ENCODE measurements at places on chromosomes 12 and 14.

GRCh38 chr12:32051511-32052211, 55.0 kb upstream of the BICD1 start:
- DNase-seq, result peak; percentile 34

DNA sequence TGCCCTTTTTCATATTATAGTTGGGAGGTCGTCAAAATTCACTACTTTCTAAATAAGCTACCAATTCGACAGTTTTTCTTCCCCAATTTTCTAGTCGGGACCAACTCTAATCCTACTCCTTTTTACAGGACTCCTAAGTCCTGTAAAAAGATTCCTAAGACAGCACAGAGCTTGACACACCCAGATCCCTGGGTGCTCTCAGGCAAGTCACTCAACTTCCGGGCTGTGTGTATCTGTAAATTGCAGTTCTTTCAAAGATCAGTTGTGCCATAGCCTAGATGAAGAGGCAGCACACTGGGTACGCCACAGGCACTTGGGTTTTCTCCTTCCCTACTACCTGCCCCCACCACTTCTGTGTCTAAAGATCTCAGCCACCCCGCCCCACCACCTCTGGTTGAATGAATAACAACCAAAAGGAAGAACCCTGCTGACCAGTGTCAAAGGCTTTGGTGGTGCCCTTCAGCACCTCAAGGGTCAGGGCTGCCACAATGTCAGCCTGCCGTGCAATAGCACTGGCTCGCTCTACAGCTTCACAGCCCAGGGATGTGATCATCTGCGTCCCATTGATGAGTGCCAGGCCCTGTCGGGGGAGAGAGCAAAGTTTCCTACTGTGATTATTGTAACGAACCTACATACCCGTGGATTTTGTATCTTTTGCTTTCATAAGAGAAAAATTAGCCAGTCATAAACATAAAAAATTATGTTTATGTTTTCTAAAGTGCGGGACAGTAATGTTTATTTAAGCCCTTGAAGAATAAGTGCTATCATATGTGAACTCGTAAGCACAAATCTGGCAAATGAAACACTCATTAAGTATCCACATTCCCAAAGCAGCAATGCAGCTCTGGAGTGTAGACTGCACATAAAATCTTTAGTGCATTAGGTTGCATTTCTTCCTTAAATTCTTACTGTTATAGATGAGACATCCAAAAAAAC, 9.2 kb downstream of the HAL start:
- no peak for DNase-seq

GRCh38 chr12:11564984-11565651, 84.4 kb upstream of the ETV6 start:
- no peak for DNase-seq

DNA sequence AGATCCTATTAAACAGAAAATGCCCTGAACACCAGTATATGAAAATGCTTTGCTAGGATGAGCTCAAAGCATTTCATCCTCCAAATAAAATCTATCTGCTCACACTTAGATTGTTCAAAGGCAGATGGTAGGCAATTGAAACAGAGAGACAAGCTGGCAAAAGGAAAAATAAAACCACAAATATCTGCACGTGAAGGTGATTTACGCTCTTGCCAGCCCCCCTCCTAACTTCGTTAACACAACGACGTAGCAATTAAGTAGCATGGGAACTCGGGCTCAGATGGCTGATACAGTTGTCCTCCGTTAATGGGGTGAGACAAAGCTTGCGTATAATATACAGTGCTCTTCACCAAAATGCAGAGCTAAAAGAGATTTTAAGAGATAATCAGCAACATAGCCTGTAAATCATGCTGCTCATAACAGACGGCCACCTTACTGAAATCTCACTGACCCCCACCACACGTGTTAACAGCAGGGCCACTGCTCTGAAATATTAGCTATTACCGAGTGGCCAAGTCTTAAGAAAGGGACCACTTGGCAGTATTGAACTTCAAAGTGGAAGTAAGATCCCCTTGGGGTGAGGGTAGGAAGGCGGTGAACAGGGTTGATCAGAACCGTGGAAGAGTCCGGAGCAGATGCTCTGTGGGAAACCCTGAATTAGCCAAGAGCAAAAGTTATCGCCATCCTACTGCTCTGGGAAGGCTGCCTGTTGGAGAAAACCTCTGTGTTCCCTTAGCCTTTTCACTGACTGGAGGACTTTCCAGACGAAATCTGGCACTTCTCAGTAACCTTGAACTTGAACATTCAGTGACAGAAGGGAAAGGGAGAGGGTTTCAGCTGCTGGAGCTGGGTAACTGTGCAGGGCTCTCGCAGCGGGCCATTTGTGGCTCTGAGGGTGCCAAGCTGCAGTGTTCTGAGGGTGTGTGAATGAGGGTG, 23.1 kb downstream of the ETV6 start:
- no peak for DNase-seq

GRCh38 chr14:28608851-28609828, 157.4 kb upstream of the FOXG1 start:
- no peak for DNase-seq

- DNase-seq, result no peak
These were observed 11.5 kb downstream of the RIMBP2 start for GRCh38 chr12:130704606-130705005.

DNA sequence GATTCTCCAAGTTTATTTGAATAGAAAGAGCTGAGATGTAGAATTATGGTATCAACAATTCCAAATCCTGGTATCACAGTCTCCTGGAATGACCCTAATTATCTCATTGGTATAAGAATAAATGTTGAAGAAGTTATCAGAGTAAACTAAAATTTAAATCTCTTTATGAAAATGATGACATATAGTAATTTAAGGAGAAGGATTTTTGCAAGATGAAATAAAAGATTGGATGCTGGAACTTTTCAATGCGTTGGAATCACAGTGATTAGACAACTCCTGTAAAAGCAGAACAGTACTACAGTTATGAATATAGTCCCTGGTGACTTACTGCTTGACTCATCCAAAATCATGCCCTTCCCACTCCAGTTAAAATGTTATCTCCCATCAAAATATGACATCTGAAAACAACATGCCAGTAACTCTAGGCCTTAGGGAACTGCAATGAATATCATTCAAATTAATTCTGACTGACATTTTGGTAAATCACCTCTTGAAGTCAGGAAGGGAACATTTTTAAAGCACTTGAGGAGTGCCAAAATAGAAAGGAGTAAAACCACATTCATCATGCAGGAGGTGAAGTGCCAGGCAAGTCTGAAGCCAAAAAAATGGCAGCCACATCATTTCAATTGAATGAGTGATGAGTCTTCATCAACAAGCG, 197.8 kb upstream of the PRKD1 start:
- DNase-seq, result no peak

DNA sequence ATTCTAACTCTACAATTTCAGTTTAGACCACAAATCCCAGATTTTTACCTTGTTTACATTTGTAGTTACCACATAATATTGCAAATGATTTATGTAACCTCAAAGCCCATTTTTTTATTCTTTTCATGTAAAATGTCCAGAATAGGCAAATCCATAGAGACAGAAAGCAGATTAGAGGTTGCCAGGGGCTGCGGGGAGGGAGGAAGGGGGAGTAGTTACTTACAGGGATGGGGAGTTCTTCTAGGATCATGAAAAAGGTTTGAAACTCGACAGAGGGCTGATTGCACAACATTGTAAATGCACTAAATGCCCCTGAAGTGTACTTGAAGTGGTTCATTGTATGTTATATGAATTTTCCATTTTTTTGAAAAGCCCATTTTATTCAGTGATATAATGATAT, 66.5 kb downstream of the PPP2R5C start:
- no peak for DNase-seq

DNA sequence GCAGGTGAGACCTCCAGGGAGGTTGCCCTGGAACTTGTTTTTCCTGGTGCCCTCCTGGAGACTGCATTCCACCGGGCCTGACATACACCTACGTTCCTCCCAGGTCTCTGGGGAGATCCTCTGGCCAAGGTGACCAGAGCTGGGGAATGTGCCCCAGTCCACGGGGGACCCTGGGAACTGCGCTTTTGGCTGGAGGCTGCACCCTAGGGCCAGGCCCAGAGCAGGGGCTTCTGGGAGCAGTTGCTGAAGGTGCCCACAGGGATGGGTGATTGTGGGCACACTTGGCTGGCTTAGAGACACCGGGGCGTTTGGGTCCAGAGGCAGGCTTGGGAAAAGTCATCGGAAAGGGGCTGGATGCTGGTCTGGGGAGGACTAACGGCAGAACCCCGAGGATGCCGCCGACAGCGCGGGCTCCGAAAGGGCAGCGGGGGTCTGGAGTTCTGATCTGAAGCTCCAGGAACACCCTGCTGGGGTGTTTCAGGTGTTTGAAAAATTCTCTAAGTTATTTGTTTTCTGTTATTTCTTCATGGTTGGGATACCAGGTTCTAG, 36.5 kb upstream of the TDRD9 start:
- DNase-seq, result no peak

- no peak for DNase-seq
These were observed 795 bp upstream of the ACOT2 start for GRCh38 chr14:73567951-73568885.

GRCh38 chr12:78004249-78005093, 173.8 kb downstream of the NAV3 start:
- no peak for DNase-seq

DNA sequence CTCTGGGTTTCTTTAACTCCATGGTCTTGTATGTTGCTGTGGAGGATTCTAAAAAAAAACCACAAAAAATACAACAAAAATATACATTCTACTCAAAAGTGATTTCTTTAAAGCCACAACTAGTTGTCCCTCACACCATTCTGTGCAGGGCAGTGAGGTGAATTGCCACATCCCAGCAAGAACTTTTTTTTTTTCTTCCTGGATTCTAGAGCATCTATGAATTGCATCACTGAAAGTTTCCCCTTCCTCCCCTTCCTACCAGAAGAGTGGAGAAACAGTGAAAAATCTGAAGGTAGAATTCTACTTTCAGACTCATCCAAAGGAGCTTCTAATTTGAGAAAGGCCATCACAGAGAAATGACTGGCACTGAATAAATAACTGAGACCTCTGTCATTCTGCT, 395.3 kb downstream of the AEBP2 start:
- no peak for DNase-seq

- no peak for DNase-seq
These were observed 70.3 kb downstream of the GALNT4 start for GRCh38 chr12:89454080-89454848.

GRCh38 chr12:120721866-120722265, 3.8 kb upstream of the ACADS start:
- DNase-seq, result no peak

GRCh38 chr12:45256721-45257120, 40.8 kb downstream of the ANO6 start:
- no peak for DNase-seq

GRCh38 chr14:86654558-86655184, 1124.7 kb downstream of the FLRT2 start:
- peak; percentile 76 for DNase-seq

DNA sequence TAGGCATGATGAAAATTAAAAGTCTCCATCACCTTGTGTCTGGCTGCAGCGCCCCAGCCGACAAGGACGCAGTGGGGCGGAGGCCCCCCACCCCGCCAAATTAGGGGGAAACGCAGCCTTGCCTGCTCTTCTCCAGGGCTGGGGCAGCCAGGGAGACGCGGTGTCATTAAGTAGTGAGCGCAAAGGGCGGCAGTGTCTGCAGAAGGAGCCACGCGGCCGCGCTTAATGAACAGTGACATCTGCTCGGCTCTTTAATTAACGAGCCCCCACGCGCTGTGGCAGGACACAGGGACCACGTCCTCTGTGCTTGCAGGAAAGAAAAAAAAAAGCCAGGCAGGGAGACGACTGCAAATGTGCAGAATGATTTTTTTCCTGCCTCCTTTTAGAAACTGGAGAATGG, 93.4 kb upstream of the NCOR2 start:
- no peak for DNase-seq

GRCh38 chr12:114448618-114448933, 42.6 kb upstream of the TBX5 start:
- no peak for DNase-seq

DNA sequence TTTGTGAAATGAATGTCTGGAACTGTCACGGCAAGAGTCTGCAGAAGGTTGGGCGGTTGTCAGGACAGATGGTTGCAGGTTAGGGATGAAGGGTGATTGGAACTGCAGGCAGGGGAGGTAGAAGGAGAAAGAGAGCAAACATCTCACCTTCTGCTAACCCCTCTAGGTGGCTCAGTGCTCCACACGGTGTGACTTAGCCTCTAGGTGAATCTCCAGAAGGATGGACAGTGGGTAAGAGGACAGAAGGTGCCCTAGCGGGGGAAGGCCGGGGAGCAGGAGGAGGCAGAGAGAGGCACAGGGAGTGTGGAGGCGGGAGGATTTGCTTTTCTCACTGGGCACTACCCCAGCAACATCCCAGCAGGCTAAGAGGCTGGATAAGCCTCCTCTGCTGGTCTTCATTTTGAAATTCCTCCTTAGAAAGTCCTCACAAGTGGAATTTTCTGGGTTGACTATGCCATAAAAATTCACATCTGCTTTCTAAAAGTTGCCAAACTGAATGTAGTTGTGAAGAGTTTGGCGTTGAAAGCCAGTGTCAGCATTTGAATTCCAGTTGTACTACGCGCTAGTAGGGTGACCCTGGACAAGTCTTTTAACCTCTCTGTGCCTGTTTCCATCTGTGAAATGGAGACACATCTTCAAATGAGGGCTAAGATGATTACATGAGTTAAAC, 10.7 kb upstream of the GPR68 start:
- no peak for DNase-seq

DNA sequence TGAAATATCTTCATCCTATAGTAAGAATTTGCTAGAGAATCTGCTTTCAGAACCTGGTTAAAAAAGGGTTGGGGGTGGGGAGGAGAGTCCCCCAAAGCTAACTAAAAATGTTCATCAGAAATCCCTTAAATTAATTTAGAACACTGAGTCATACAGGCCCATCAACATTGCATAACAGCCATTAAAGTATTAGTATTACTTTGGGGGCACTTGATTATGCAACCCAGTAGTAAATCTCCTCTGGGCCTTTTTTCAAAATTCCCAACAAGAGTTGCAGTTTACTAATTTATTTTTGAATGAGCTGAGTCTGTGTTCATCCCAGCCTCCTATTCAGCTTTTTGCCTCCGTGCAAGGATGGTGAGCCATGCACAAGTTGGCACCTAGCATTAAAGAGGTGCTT, 8.8 kb upstream of the SLC24A4 start:
- DNase-seq, result no peak

DNA sequence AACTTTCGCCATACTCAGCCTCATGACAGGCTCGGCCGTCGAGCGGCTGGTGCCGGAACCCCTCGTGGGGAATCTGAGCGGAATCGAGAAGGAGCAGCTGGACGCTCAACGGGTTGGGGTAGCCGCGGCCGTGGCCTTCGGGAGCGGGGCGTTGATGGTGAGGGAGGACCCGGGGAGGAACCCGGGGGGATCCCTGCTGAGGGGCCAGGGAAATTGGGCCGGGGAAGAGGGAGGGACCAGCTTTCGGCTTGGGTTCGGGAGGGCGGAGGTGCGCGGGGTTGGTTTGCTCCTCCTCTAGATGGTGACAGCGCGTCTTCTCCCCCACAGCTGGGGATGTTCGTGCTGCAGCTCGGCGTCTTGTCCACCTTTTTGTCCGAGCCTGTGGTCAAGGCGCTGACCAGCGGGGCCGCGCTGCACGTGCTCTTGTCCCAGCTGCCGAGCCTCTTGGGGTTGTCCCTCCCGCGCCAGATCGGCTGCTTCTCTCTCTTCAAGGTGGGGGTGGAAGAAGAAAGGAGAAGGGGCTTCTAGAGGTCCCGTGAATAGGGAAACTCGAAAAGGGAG, 9.8 kb downstream of the ARHGEF25 start:
- DNase-seq, result no peak

GRCh38 chr14:34733245-34733644, 18.9 kb upstream of the CFL2 start:
- DNase-seq, result no peak
